Right cardiac atrium (tissue), 5 donors: ENCODE measurements at places on chromosomes 7 and 10. TPM values are rescaled to one million over a fixed set of nuclear protein-coding genes. Genes with fewer than 3 reads are reported as not detected.

The GOLGA7B gene
- 6.7 TPM for total RNA-seq

The PDCD4 gene
- total RNA-seq: 70.8 TPM

- no peak for DNase-seq
Measured at GRCh38 chr10:101286248-101287046, 57.2 kb upstream of the LBX1 start.

GRCh38 chr10:77192402-77192801, 445.2 kb downstream of the KCNMA1 start:
- no peak for DNase-seq

DNA sequence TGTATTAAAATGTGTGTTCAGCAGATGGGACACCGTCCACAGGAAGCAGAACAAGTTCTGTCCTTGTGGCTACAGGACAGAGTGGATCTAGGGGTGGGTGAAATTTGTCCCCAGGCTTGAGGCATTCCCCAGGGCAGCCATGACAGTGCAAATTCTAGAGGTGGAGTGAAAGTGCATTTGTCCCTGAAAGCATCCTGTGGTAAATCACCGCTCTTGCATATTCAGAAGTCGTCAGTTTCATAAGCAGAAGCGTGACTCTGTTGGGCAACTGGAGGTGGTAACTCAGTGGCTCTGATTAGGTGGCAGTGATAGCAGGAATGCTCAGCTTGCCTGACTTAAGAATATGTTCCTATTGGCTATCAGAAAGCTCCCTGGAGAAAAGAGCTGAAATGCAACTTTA, 96.6 kb downstream of the SNX10 start:
- no peak for DNase-seq

DNA sequence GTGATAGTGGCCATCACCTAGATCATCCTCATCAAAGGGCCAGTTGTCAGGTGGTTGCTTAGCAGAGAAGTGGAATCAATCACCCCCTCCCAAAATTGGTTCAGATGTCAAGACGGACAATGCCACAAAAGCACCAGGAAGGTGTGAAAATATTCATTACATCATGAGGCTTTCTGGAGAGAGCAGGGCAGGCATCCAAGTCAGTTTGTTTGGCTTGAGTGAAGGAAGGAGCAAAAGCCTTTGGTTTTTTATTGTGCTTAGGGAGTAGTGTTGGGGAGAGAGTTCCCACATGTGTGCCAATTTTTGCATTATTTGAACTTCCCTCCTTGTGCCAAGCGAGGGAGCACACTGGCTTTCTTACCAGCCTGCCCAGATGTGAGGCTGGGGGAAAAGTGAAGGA, 1082.9 kb downstream of the LRMDA start:
- no peak for DNase-seq

- no peak for DNase-seq
Measured at GRCh38 chr10:111429288-111430028, 352.6 kb downstream of the ADRA2A start.

- no peak for DNase-seq
Measured at GRCh38 chr10:4522296-4523000, 303.6 kb upstream of the AKR1E2 start.
